ENCODE measurements at places on chromosomes 11 and 22. TPM values are rescaled to one million over a fixed set of nuclear protein-coding genes. Genes with fewer than 3 reads are reported as not detected.

DNA sequence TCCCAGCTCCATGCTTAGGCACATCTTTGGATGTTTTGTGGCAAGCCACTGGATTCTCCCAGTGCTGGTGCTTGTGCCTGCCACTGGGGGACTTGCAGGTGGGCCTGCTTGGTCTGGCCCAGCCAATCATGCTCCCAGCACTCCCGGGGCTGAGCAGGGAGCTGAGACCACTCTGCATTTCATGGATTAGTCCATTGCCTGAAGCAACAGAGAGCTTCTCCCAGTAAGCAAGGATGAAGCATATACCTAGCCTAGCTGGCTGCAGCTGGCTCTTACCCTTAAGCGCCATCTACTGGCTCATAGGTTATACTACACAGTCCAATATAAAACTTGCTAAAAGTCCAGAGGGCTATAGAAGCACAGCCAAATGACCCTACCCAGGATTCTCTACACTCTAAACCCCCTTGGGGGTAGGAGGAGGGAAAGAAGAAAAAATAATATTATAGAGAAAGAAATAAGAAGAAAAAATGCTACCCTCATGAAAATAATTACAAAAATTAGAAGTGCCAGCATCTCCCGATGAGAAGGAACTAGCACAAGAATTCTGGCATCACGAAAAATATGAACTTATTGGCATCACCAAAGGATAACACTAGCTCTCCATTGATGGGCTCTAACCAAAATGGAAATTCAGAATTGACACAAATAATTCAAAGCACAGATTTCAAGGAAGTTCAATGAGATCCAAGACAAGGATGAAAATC lies 275.3 kb downstream of the C11orf87 start:
- no peak for DNase-seq

GRCh38 chr11:133228471-133229329 lies 303.6 kb downstream of the OPCML start:
- no peak for DNase-seq

- DNase-seq, result no peak
These were observed 67.5 kb downstream of the ARFGAP2 start for GRCh38 chr11:47109051-47109726.

DNA sequence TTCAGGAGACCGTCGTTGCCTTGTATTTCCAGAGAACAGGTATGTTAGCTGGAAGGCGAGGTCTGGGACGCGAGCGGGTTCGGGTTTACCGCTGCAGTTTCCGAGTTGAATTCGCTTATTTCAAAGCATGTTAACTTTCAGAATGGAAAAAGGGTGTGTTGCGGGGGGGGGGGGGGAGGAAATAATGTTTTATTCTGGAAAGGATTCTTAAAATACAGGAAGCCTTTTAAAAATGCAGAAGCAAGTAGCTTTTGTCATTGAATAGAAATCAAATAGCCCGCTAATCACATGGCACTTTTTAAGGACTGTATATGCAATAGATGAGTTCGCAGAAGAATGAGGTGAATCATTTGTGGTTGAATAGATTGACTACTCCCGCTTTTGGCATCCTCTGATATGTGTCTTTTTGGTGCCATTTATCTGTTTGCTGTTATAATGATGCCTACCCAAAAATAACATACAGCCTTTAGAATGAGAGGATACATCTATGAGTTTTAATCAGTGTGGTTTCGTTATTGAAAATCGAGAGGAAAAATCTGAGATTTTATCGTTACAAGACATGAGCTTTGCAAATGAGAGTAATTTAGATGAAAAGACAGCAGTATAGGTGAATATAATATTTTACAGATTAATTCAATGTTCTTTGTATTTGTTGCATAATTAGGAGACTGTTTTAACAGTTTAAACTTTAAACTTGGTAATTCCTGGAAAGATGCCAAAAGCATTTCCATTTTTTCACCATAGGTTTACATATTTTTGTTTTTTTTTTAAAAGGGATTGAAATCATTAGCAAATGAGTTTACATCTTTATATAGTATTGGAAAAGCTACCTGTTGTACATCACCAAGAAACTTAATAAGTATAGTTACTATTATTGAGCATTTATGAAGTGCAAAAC lies 1.7 kb downstream of the PDE3B start:
- peak; percentile 59 for DNase-seq

GRCh38 chr22:29457730-29458129 lies 19.3 kb downstream of the RFPL1 start:
- DNase-seq, result peak; percentile 22

- peak; percentile 22 for DNase-seq
These were observed 196.9 kb downstream of the CSNK2A3 start for GRCh38 chr11:11155962-11156815.

GRCh38 chr11:97445561-97445960 lies 1055.7 kb downstream of the JRKL start:
- DNase-seq, result no peak

DNA sequence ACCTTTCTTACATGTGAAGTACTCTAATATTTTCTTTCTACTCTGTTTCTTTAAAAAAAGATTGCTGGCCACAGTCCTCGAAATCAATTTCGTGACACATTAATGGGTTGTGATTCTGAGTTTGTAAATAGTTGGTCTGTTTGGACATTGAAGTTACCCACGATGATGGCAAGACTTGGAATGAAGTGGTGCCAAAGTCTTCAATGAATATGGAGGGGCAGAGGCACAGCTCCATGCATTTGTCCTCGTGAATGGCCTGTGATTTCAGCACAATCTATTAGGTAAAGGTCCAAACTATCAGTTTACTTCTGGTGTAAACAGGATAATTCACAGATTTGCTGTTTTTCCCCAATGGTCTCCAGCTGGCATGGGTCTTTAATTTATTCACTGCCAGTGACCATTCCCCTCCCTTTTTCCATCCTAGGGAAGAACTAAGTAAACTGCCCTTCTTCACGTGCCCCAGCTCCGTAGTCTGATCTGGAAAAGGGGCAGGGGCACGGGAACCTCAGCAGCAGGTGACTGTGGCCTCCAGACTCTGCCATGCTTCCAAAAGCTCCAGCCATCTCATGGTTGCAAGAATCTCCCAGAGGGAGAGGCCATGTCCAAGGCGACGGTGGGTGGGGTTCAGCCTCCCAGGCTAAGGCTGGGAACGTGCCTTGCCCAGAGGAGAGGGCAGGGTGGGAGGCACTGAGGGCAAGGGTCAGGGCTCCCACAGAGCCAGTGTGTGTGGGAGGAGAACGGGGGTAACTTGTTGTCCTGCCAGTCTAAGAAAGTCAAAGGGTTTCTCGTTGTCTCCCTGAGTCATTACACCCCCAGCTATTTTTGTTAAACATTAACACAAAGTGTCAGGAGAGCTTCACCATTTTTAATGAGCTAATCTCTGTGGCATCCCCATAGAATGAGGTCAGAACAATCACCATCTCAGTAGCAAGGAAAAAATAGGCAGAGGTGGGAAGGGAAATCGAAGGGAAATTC lies 16.9 kb upstream of the PEX26 start:
- no peak for DNase-seq

DNA sequence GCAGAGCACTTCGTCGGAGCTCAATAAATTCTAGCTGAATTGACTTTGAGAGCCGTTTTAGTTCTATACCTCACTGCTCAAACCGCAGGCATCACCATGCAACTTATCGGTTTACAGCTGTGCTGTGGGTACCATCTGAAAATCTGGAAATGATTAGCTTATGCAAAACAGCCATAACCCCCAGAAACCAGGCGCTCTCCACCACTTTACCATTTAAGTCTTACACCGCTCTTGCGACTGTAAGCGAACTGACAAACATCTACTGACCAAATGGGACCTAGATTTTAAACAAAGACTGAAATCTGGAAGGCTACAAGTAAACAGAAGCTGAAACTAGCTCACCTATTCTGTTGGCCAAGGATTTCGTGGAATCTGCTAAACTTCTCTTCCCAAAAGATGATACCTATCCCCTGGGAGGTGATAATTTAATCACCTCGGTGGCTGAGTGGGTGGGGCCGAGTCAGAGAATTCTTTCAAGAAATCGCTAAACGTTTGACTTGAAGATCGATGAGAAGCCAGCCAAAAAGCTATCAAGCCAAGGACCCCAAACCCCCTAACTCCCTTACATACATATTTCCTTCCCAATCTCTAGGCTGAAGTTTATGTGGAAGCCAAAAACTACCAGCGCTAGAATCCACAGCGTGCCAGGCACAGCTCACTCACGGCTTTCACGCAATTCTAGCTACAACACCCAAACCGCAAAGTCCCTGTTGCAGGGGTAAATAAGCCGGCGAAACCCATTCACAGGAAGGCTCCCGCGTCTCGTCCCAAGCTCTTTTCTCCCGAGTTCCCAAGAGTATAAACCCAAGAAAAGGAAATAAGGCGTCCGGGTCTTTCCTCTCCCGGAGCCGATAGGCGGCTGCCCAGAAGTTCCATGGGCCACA lies 644 bp downstream of the SPTY2D1 start:
- no peak for DNase-seq

Gene CADM1
- total RNA-seq, result 6.9 TPM

GRCh38 chr11:94741022-94741679 lies 27.0 kb upstream of the AMOTL1 start:
- no peak for DNase-seq

- DNase-seq, result no peak
These were observed 81.3 kb downstream of the MYO18B start for GRCh38 chr22:25823276-25823675.

- no peak for DNase-seq
These were observed 135.4 kb downstream of the SLC17A6 start for GRCh38 chr11:22473586-22473985.

GRCh38 chr11:34513682-34514449 lies at the start of gene ELF5:
Gene ELF5 (minus strand): TSS chr11:34513794. CDS start chr11:34505749, 8,045 bp downstream.
- DNase-seq, result no peak

GRCh38 chr11:63549411-63549810 lies 12.8 kb downstream of the PLAAT4 start:
- DNase-seq, result no peak

DNA sequence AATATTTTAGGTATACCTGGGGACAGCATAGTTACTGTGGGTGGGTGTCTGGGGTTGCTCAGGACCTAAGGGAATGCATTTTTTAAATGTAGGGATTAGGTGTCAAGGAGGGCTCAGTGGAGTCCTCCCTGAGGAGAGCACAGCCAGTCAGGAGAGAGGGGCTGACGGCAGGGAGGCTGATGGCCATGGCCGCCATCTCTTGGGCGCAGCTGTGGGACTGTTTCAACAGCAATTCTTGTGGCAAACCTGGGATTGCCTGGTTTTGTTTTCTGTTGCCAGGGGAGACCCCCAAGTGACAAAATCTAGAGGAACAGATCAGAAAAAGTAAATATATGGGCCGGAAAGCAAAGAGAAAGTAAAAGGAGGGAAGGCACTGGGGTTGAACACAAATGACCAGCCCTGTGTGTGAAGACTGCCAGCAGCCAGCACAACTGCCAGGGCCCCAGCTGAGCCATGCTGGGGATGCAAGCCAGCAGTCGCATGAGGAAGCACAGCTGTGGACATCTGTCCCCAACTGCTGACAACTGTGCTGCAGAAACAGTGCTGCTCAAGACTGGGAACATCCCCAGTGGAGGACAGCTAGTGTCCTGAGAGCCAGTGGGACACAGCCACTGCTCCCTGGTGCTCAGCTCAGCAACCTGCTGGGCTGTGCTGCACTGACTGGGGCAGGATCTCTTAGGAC lies 10.5 kb downstream of the MIF start:
- DNase-seq, result no peak

DNA sequence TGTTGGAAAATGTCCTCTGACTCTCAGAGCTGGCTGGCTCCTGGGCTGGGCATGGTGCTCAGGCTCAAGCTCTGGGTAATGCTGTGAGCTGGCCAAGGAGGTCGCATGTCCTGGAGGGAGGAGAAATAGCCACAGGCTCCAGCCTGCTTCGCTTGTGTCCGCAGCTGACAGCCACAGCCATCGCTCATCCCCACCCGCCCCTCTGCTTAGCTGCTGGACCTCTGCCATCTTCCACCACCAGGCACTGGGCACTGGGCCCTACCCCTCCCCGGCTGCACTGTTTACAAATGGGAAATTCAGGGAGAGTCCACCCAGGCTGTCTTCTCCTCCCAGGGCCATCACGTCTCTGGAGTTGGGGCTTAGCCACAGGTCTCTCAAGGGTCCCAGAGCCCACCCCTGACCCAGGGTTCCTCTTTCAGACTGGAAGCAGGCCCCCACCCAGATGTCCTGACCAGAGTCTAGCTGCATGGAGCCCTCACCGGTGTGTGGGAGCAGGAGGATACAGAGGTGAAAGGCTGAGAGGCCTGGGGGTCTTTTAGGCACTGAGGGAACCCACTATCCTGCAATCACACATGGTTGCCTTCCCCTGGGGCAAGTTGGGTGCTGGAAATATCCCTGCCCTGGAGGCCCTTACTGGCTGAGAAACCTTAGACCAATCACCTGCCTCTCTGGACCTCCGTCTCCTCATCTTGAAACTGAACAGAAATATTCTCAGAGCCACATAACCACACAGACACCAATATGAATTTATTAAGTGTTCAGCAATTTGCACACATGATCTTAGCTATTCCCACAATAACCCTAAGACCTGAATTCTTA lies 62.7 kb downstream of the CD82 start:
- DNase-seq, result no peak

Gene CRYBB3
- total RNA-seq, result not detected

GRCh38 chr11:76216536-76217325 lies 10.4 kb upstream of the WNT11 start:
- DNase-seq, result no peak

- peak; percentile 31 for DNase-seq
These were observed 29.6 kb downstream of the CAT start for GRCh38 chr11:34468209-34468841.

GRCh38 chr11:30451626-30452025 lies 128.7 kb downstream of the ARL14EP start:
- no peak for DNase-seq

DNA sequence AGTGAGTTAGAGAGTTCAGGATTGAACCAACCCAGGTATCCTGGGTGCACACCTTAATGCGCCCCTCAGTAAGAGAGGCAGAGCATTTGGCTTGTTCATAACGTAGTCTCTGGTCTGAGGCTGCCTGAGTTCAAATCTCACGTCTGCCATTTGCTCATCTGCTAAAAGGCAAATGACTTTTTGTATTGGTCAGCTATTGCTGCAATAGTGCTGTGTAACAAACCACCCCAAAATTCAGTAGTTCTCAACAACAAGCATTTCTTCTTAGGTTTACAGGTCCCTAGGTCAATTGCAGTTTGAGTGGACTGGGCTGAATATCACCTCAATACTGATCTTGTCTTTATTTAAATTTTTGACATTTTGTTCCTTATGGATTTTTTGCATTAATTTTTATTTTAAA lies 18.1 kb downstream of the RASD2 start:
- DNase-seq, result no peak

DNA sequence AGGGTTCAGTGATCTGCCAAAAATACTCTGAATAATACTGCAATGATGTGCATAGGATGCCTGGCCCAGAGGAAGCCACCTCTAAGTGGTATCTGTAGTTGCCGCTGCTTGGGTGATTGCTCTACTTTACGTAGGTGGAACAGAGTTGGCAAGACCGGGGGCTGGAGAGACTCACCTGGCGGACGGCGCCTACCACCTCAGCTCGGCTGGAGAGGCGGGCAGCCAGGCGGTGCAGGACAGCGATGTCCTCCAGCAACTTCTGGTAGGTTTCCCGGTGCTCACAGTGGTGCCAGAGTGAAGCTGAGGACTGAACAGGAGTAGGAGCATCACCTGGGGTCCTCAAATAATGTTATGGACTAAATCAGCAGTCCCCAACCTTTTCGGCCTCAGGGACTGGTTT lies 34.5 kb upstream of the LYVE1 start:
- DNase-seq, result no peak

Gene OR56A1
- not detected for total RNA-seq

Gene LMO2
- total RNA-seq, result 1.9 TPM

Gene FGF19
- total RNA-seq, result not detected
